SK-N-SH (cell line): ENCODE measurements at places on chromosomes 16 and 17. TPM values are rescaled to one million over a fixed set of nuclear protein-coding genes. Genes with fewer than 3 reads are reported as not detected.

- peak overlapping the region; percentile 78 for H3K27ac ChIP-seq
- no peaks in the 10 kb centered on the region for H3K27me3 ChIP-seq
- no peaks in the 10 kb centered on the region for H3K36me3 ChIP-seq
- no peak overlapping the region for H3K4me3 ChIP-seq
Measured at GRCh38 chr16:77214411-77215138, 15.4 kb downstream of the SYCE1L start.

USP6 gene
- polyA plus RNA-seq: not detected in 2 replicates

GRCh38 chr17:34133350-34133749 lies 121.7 kb upstream of the CCL2 start:
- no peaks in the 10 kb centered on the region for H3K27me3 ChIP-seq
- no peak for DNase-seq
- H3K4me3 ChIP-seq: no peak overlapping the region
- no peak overlapping the region for H3K27ac ChIP-seq

DNA sequence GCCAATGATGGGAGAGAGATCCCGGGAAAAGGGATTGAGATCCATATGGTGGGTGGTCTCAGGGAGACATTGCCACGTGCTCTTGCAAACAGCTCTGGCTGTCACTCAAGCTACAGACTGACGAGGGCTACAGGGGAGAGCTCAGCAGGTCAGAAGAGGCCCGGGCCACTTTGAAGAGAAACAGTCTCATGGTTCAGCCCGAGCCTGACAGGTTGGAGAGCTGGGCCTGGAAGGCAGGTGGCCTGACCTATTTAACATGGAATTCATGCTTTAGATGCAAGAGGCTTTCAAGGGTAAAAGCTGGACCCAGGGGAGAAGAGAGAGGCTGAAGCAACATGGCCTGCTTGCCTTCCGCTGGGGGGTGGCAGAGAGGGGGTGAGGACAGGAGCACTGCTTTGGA lies 81.0 kb upstream of the BRD7 start:
- DNase-seq: no peak
- H3K4me3 ChIP-seq: no peak overlapping the region
- H3K27ac ChIP-seq: no peak overlapping the region

DNA sequence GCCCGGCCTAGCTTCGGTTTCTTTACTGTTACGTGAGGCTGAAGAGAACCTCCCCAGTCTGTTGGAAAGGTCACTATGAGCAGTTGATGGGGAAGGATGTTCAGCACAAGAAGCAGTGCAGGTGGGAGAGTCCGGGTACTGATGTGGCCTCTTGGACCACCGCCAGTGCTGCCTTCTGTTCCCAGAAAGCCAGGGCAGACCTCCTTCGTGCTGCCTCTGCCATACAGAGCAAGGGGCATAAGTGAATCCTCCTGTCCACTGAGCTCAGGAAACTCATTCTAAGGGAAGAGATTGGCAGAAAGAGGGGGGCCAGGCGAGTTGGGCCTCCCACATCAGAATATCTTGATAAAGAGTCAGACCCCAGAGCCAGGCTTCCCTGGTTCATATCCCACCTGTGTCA lies 3.7 kb downstream of the PPP4C start:
- no peak overlapping the region for H3K4me3 ChIP-seq
- peaks cover 5% of the 10 kb centered on the region; the same call in 1 of the 2 replicates for H3K4me1 ChIP-seq
- peaks cover 44% of the 10 kb centered on the region for H3K36me3 ChIP-seq
- H3K27me3 ChIP-seq: no peaks in the 10 kb centered on the region
- no peak for DNase-seq
- no peak overlapping the region for H3K27ac ChIP-seq

DNA sequence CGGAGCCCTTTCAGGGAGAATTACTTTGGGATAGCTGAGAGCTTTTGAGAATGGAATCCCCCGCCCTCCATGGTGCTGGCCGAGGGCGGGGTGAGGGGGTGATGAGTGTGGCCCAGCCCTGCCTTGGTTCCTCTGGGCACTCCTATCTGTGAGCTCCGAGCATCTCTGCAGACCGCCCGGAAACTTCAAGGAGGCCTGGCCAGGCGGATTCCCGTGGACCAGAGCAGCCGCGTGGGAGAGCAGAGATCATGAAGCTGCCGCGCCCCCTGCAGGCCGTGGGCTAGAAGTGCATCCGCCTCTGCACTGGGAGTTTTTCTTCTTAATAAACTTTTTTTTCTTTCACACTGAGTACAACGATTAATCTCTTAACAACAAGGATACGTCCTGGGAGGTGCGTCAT lies 392.9 kb upstream of the EEF2KMT start:
- peak; percentile 70 for DNase-seq
- H3K27ac ChIP-seq: no peak overlapping the region
- H3K27me3 ChIP-seq: no peaks in the 10 kb centered on the region
- no peak overlapping the region for H3K4me3 ChIP-seq

SCNN1B gene
- polyA plus RNA-seq: not detected in 2 replicates

- no peak overlapping the region for H3K4me3 ChIP-seq
- H3K4me1 ChIP-seq: no peaks in the 10 kb centered on the region
- no peak for DNase-seq
- peaks cover 64% of the 10 kb centered on the region for H3K27me3 ChIP-seq
- H3K36me3 ChIP-seq: no peaks in the 10 kb centered on the region
Measured at GRCh38 chr16:1152123-1152638, 725 bp upstream of the CACNA1H start.

CDR2L gene
- 18.6 and 21.2 TPM in 2 replicates for polyA plus RNA-seq

GRCh38 chr16:4790261-4790660 lies 2.1 kb upstream of the SEPTIN12 start:
- no peak overlapping the region for H3K27ac ChIP-seq
- H3K36me3 ChIP-seq: no peaks in the 10 kb centered on the region
- peaks cover 11% of the 10 kb centered on the region; the same call in 1 of the 2 replicates for H3K4me1 ChIP-seq
- DNase-seq: no peak
- H3K27me3 ChIP-seq: no peaks in the 10 kb centered on the region
